ENCODE measurements at places on chromosomes 4 and X. TPM values are rescaled to one million over a fixed set of nuclear protein-coding genes. Genes with fewer than 3 reads are reported as not detected.

ADH1A gene
- total RNA-seq = not detected

TMPRSS11D gene
- 0.96 TPM for total RNA-seq

CENPI gene
- 1.7 TPM for total RNA-seq

ITIH6 gene
- not detected for total RNA-seq

AR gene
- total RNA-seq = not detected

All from tracheal epithelial cell (primary cell).